Caco-2 (cell line): ENCODE measurements at places on chromosomes 13 and 19.
A peak's percentile ranks its signal among the peaks of the same experiment; 100 is the strongest.

- no peak for DNase-seq
Observed at GRCh38 chr13:112118451-112119064, 51.6 kb downstream of the SOX1 start.

GRCh38 chr19:18905058-18905456, 9.1 kb upstream of the CERS1 start:
- no peak for DNase-seq

DNA sequence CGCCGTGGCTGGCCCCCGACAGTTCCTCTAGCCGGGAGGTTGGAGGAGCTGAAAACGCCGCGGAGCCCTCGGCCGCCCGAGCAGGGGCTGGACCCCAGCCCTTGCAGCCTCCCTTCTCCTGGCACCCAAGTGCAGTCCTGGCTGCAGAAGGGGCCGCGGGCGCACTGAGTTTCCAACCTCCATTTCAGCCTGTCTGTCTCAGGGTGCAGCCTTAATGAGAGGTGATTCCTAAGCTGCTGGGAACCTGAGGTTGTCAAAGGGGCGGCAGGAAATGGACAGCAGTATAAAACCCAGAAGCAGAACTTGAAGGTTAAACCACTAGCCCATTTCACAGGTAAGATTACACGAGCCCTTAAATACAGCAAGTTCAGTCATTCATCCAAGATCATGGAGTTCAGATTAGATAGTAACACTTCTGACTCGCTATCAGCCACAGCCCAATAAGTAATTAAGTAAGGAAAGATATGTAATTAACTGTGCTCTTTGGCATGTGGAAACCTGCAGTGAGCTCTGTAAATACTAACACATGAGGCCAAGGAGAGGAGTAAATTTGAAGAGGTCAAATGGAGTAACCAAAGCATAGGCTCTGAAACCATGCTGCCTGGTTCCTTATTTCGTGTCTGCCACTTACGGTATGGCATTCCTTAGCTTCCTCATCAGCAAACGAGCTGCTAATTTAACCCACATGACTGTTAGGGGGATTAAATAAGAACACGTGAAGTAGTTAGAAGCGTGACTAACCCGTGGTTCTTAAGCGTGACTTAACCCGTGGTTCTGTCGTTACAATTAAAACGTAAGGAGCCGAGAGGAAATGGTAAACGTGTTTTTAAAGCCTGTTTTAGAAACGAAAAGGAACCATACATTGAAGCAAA, 686 bp downstream of the SETDB2 start:
- DNase-seq, result peak; percentile 24

DNA sequence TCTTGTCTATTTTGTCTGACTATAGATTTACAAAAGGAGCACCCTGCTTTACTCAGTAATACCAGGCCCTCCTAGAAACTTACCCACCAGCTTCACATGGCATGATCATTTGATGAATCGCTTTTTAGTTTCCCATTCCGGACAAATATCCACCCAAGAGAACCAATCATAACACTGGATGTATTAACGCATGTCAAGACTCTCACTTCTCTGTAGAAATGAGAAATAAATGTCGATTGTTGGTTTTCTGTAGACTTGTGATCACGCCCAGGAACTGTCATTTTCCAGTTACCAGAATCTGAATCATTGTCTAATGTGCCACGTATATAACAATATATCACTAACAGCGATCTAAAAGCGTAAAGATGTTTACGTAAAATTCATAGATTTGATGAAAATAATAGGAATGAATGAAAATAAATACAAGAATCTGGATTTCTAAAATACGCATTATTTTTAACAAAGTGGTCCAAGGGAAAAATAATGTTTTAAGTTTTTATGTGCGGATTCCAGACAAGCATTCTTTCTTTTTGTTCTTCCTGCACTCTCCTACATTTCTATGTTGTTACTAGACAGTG, 14.0 kb downstream of the CDX2 start:
- no peak for DNase-seq

DNA sequence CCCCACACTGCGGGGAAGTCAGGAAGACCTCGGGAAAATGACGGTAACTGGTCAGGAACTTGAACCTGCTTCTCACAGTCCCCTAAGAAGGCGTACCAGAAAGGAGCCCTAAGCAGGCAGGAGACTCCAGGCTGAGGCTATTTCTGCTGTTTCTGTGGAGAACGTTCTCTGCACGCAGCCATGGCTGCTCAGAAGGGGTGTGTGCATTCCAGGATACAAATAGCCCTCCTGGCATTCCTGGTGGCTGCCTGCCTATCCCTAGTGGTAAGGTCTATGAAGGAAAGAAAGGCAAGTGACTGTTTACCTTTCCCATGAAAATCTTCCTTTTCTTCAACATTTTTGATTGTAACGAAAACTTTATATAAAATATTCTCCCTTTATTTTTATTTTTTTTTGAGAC, 2.5 kb downstream of the SGCG start:
- DNase-seq, result no peak

GRCh38 chr13:58085819-58086218, 454.3 kb downstream of the PCDH17 start:
- no peak for DNase-seq

GRCh38 chr13:110471156-110471832, 90.2 kb downstream of the RAB20 start:
- no peak for DNase-seq

GRCh38 chr19:4108767-4109625, 14.9 kb downstream of the MAP2K2 start:
- no peak for DNase-seq

GRCh38 chr19:1920644-1921043, 15.4 kb downstream of the ADAT3 start:
- DNase-seq, result no peak

- DNase-seq, result no peak
Observed at GRCh38 chr13:107295416-107296140, 727.6 kb upstream of the ARGLU1 start.

GRCh38 chr19:43725468-43725867, 9.6 kb downstream of the IRGC start:
- DNase-seq, result no peak

- DNase-seq, result no peak
Observed at GRCh38 chr19:11418094-11418548, 993 bp downstream of the RGL3 start.

GRCh38 chr13:111292710-111293485, 27.5 kb upstream of the TEX29 start:
- no peak for DNase-seq

- DNase-seq, result no peak
Observed at GRCh38 chr13:65260946-65261891, 1968.9 kb downstream of the PCDH9 start.

DNA sequence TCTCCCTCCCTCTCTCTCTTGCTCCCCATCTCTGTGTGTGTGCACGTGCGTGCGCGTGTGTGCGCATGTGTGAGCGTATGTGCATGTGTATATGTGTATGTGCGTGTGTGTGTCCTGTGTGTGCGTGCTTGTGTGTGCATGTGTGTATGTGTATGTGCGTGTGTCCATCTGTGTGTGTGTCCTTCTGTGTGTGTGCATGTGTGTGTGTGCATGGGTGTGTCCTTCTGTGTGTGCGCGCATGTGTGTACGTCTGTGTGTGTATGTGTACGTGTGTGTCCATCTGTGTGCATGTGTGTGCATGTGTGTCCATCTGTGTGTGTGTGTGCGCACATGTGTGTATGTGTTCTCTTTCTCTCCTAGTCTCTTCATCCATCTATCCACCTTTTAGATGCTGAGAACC, 12.2 kb downstream of the SLC8A2 start:
- DNase-seq, result no peak

- DNase-seq, result no peak
Observed at GRCh38 chr13:84810781-84811180, 928.5 kb upstream of the SLITRK1 start.

GRCh38 chr19:2337329-2337707, 8.8 kb downstream of the SPPL2B start:
- peak; percentile 64 for DNase-seq

- DNase-seq, result peak; percentile 64
Observed at GRCh38 chr13:113207890-113208420, 514 bp downstream of the PCID2 start.

GRCh38 chr19:2048959-2049740, 1.9 kb downstream of the MKNK2 start:
- DNase-seq, result no peak

- no peak for DNase-seq
Observed at GRCh38 chr19:57803594-57804325, 11.0 kb downstream of the ZNF552 start.

DNA sequence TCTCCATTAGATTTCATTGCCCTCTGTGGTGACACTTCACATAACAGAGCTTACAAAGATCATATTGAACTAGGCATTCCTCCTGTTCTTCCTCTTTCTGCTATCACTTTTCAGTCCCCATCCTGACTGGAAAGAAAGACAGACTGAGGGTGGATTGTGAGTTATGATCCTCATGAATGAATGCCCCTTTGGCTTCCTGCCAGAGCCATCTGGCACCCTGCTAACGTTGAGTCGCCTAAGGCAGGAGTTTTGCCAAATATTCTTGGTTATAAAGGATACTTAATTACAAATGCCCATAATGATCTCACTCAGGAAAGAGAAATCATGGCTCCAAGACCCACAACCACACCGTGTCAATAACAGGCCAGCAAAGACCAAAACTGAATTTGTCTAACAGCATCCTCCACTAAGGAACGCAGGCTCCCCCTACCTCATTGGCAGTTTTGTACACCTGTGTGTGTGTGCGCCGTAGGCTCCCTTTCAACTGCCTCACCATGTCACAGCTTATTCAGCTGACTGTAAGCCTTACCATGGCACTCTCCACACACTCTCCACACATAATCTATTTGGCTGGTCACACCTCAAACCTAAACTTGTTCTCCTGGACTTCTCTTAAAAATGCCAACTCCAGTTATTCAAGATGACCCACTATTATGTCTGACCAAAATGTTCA, 15.5 kb downstream of the ZNF211 start:
- no peak for DNase-seq

DNA sequence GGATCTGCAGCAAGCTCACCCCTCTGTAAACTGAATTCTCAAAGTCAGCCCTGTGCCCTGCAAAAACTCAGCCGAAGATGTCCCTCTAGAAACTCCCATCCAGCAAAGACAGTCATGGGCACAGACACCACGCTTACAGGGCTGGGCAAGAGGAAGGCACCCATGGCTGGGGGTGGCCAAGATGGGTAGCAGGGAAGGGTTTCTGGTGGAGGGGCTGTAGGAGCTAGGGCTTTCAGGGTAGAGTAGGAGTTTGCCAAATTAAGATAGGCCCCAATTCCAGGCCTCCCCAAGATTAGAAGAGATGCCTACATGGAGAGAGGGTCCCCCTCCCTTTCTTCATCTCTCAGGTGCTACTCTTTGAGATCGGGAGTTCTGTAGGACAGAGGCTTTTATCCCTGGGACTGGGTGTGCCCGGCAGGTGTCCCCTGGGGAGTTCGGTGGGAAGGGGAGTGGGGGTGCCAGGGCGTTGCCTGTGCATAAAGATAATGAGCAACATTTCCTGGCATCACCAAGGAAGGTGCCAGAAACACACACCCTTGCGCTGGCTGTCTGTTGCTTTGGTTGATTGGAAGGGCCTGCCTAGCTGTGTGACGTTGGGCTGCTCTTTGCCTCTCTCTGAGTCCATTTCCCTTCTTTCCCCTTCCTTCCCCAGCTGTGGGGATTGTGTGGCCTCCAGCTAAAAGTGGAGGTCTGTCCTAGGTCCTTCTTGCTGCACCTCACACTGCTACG, 9.4 kb downstream of the NRTN start:
- DNase-seq, result no peak

GRCh38 chr19:33498391-33499000, 23.1 kb downstream of the PEPD start:
- DNase-seq, result no peak

- no peak for DNase-seq
Observed at GRCh38 chr19:48810151-48810550, 678 bp downstream of the BCAT2 start.

DNA sequence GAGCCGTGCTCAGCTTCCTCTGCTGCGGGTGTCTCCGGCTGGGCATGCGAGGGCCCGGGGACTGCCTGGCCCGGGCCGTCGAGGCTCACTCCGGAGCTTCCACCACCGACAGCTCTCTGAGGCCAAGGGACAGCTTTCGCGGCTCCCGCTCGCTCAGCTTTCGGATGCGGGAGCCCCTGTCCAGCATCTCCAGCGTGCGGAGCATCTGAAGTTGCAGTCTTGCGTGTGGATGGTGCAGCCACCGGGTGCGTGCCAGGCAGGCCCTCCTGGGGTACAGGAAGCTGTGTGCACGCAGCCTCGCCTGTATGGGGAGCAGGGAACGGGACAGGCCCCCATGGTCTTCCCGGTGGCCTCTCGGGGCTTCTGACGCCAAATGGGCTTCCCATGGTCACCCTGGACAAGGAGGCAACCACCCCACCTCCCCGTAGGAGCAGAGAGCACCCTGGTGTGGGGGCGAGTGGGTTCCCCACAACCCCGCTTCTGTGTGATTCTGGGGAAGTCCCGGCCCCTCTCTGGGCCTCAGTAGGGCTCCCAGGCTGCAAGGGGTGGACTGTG, 1.2 kb downstream of the S1PR4 start:
- no peak for DNase-seq

DNA sequence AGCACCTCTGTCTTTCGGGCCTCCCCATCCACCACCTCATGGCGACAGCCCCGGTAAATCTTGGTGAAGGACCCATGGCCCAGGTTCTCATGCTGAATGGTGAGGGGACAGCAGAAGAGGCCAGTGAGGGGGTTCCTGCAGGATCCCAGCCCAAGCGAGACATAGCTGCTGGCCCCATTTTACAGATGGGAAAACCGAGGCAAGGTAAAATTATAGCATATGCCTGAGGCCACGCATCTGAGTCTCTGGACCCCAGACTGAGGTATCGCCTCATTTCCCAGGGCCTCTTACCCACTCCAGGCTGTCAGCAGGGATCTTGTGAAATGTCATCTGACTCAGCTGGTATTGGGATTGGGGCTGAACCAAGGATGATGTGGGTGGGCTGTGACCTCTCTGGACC, 9.8 kb downstream of the JAK3 start:
- DNase-seq, result no peak

GRCh38 chr13:86174622-86175021, 375.4 kb upstream of the SLITRK6 start:
- no peak for DNase-seq

DNA sequence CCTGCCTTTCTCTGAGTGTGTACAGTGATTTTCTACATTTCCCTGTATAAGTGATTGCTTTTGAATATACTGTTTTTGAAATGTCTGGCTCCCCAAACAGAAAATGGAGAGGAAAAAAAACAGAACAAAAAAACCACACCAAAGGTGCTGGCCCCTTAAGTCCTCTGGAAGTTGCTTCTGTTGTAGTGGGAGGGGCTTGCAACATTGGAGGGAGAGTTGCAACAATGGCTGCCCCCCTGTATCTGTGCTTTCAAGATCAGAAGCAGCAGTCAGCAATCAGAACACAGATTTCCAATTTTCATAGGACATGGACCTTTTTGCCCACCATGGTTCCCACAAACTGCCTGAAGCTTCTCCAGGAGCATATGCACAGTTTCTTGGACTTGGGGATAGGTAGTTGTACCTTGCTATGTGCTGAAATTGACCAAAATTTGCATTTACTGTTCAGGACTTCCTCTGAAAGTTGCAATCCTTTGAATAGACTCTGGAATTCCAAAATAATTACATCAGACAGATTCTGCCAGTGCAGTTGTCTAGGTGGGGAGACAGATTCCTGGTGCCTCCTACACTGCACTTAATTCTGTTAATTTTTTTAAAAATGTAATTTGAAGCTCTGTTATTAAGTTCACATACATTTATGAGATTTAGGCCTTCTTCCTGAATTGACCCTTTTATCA, 13.8 kb downstream of the BIVM start:
- DNase-seq, result no peak

- DNase-seq, result no peak
Observed at GRCh38 chr19:852136-853013, at the start of gene ELANE. Gene ELANE (plus strand): TSS chr19:852303. CDS start chr19:852329, 26 bp downstream.

GRCh38 chr13:51781246-51782022, 22.5 kb downstream of the DHRS12 start:
- no peak for DNase-seq
